ENCODE measurements at places on chromosomes 11 and 22.

GRCh38 chr22:41574847-41575381, 14.1 kb downstream of the CSDC2 start:
- DNase-seq, result peak; percentile 44

GRCh38 chr11:91653079-91653754, 571.4 kb upstream of the FAT3 start:
- DNase-seq, result no peak

GRCh38 chr11:120248551-120249278, 8.8 kb downstream of the POU2F3 start:
- no peak for DNase-seq

- no peak for DNase-seq
Observed at GRCh38 chr22:20143883-20144665, 6.8 kb downstream of the CCDC188 start.

DNA sequence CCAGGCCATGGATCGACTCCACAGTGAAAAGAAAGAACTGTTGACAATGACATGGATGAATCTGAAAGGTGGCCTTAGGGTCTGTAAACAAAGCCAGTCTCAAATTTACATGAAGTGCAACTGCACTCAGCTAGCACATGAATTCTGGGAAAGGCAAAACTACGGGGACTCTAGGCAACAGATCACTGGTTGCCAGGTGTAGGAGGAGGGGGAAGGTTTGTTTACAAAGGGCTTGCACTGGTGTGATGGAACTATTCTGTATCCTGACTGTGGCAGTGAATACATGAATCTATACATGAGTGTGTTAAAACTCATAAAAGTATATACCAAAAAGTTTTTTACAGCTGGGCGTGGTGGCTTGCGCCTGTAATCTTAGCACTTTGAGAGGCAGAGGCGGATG, 27.3 kb downstream of the ALX4 start:
- DNase-seq, result no peak

GRCh38 chr11:130772266-130773227, 143.7 kb downstream of the SNX19 start:
- peak; percentile 15 for DNase-seq

Measured in transverse colon (tissue), 4 donors.